ENCODE measurements at places on chromosomes 3 and 15.

DNA sequence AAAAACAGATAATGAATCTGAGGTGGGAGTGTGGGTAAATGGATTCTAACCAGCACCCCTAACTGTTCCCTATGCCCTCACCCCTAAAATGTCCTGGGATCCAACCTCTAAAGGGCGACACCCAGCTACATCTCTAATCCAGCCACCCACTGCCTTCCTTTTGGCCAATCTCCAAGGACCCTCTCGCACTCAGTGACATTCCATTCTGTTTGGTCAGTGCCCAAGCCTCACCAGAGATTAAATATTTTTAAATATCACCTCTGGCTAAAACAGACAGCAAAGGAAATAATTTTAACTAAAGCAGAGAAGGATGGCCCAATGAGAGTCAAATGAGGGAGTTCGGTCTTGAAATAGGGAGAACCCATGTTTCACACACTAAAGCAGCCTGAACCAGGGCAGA is 19.9 kb upstream of the SCN10A start:
- no peak for DNase-seq

- DNase-seq, result no peak
Observed at GRCh38 chr3:70615286-70615685, 302.8 kb upstream of the MDFIC2 start.

GRCh38 chr15:27027229-27027628 is 56.2 kb downstream of the GABRG3 start:
- no peak for DNase-seq

DNA sequence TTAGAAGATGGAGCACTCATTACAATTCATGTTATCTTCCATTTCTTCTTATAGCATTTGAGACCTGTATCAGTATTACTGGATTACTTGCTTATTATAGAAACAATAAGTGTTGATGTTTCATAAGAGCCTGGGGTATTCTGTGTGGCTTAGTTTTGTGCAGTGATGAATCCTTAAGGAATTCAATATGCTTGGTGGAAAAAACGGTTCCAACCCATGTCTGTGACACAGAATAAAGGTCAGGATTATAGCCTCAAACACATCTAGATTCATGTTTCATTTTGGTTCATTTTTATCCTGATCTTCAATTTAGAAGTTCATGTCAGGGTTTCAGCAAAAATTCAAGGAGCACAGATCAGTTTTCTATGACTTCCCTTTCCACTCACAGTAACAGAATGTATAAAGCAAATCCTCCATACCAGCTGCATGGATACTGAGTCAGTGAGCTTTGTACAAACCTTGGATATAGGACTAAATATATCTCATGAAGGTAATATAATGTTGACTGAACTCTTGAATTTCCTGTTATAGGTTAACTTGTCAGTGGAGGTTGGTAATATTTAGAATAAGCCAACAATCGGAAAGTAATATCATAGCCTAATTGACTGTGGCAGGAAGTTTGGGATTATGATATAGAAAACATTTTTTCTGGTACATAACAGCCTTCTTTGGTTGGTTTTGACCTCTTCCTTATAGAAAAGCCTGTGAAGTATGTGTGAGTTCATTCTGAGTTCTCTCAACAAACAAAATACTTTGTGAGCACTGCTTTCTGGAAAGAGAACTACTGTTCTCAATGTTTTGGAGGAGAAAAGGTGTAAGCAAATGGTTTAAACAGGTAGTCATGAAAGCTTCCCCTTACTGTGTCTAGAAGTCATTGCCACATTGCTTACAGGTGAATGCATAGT is 218.2 kb upstream of the TPM1 start:
- no peak for DNase-seq

DNA sequence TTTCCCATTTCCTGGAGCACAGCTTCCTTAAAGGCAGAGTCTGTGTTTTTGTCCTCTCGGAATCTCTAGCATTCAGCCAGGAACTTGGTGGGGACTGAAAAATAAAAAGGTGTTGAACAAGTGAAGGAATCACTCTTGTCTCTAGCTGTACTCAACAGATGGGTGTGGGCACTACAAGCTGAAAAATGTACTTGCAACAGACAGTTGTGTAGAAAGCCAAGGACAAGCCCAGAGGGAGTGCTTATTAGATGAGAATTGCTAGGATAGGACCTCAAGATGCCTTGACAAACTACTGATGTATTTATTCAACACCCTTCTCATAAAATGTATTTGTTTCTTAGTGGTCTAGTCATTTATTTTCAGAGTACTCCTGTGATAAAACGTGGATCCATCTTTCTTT is 95.1 kb downstream of the CHCHD6 start:
- DNase-seq, result no peak

GRCh38 chr3:46711305-46711704 is 6.4 kb downstream of the PRSS50 start:
- DNase-seq, result no peak

GRCh38 chr3:95177096-95177495 is 1114.2 kb downstream of the NSUN3 start:
- DNase-seq, result no peak

DNA sequence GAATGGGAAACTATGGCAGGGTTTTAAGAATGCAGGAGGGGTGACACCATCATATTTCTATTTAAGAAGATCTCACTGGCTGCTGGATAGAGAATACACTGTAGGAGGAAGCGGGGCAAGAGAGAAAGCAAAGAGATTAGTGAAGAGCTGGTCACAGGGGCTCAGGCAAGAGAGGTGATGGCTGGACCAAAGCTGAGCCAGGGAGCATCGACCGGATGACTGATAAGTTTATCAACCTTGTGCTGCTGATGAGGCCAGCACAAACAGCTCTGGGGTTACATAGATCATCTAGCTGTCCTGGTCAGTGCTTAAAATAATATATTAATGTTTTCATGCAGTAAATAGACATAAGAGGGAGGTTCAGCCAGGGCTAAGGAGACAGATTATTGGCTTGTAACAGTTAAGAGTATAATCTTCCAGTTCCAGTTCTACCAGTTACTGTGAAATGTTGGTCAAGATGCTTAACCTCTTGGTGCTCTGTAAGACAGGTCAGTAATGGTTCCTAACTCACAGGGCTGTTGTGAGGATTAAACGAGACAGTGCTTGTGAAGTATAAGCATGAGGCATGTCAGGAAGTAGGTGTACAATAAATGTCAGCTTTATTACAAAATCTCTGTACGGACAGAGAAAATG is 201.0 kb upstream of the FEZF2 start:
- DNase-seq, result no peak

- no peak for DNase-seq
Observed at GRCh38 chr3:30294241-30294667, 312.1 kb upstream of the TGFBR2 start.

DNA sequence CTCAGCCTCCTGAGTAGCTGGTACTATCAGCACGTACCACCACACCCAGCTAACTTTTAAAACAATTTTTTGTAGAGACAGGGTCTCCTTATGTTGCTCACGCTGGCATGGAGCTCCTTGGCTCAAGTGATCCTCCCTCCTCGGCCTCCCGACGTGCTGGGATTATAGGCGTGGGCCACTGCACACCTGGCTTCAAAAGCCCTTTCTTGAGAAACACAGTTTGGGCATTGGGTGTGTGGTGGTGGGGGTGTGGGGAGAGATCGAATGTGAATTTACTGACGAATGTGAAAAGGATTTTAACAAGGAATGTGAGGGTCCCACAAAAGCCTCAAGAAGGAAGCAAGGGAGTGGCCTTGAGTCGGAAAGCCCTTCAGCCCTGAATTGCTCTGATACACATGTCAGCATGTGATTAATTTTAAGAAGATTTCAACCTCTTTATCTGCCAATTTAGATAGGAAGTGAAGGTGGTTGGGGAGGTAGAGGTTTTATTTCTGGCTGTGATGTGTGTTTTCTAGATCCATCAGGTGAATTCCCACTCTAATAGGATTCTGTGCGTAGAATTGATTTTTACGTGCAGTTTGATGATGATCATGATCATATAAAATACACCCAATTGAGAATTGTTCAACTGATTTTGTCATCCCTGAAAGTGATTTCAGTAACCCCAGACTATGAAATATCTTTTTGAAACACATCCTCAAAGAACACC is 1.1 kb downstream of the CCR4 start:
- DNase-seq, result no peak

GRCh38 chr3:152738656-152739055 is 96.3 kb upstream of the P2RY1 start:
- DNase-seq, result no peak

DNA sequence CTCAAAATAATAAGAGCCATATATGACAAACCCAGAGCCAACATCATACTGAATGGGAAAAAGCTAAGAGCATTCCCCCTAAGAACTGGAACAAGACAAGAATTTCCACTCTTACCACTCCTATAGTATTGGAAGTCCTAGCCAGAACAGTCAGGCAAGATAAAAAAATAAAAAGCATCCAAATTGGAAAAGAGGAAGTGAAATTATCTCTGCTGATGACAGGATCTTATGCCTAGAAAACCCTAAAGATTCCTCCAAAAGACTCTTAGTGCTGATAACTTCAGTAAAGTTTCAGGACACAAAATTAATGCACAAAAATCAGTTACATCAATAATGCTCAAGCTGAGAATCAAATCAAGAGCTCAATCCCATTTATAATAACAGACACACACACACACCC is 45.9 kb upstream of the SLC2A2 start:
- no peak for DNase-seq

Measured in stimulated activated CD8-positive, alpha-beta memory T cell treated with anti-CD3 and anti-CD28 coated beads, Interleukin-7, amount 100 ng/mL, for 1 hour (primary cell).